ENCODE measurements at places on chromosomes 3 and 15.

DNA sequence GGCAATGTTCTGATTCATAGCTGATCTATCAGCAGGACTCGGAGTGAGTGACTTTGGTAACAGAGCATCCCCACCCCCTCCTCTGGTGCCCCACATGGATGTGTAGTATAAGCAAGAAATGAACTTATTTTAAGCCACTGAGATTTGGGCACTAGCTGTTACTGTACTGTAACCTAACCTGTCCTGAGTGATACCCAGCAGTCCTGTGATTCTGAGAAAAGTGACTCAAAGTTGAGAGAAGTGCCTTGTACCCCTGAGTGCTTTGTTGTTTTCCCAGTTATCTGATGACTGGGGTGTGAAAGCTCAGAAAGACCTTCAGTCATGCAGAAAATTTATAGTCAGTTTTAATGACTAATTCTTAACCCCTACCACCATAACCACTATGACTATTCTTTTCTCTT lies 439.9 kb upstream of the RBMS3 start:
- DNase-seq, result no peak

- DNase-seq, result no peak
Observed at GRCh38 chr3:151183265-151183671, 19.7 kb downstream of the GPR171 start.

DNA sequence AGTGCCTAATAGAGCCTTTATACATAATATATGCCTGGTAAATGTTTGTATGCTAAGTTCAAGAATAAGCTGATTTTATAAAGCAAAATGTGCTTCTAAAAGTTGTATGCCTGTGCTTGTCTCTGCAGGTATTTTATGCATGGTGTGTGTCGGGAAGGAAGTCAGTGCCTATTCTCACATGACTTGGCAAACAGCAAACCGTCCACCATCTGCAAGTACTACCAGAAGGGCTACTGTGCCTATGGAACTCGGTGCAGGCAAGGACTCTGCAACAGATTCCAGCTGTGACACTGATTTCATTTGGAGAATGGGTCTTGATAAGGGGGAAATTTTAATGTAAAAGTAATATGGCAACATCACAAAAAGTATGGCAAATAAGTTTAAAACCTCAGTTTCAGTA lies 11.9 kb downstream of the MKRN2 start:
- DNase-seq, result no peak

GRCh38 chr3:29696311-29696710 lies 415.4 kb downstream of the RBMS3 start:
- DNase-seq, result no peak

GRCh38 chr3:115549071-115549470 lies 74.2 kb upstream of the GAP43 start:
- no peak for DNase-seq

DNA sequence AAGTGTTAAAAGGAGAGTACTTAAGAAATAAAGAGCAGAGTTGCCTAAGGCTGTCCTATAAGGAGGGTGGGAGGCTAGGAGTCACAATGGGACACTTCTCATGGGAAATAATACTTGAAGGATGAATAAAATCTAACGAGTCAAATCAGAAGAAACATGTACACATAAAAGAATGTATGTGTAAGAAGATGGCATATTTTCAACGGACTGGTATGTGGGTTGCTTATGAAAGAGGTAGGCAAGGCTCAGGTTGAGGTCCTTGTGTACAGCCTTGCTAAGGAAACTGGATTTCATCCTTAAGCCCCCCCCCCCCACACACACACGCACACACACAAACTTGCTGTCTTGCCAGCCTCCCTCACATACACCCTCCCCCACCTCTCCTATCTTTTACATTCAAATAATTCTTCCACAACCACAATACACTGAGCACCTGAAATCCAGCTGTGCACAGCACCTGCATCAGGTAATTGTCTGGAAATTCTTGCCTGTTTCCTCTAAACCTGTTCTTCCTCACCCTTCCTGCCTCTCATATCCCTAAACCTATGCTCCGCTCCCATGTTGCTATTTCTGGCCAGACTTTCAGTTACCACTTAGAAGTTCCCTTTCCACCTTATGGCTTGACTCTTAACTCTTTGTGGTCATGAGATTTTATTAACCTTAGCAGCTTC lies 79.2 kb downstream of the FMN1 start:
- DNase-seq, result no peak

GRCh38 chr15:81347910-81348309 lies 24.0 kb upstream of the STARD5 start:
- DNase-seq, result no peak

DNA sequence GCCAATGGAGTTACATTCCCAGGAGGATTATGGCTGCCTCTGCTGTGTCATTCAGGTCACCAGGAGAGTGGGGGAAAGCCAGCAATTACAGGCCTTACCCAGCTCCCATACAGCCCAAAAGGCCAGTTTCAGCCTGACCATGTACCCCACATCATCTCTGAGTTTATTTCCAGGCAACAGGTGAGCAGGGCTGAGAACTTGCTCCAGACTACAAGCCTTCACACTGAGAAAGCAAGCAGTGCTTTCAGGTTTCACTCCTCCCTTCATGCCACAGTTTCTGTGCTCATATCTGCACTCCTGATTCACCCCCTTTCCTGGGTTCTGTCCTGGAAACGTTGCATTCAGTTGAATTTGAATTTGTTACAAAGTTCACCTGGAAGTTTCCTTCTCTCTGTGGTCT lies 68.1 kb upstream of the ABI3BP start:
- no peak for DNase-seq

DNA sequence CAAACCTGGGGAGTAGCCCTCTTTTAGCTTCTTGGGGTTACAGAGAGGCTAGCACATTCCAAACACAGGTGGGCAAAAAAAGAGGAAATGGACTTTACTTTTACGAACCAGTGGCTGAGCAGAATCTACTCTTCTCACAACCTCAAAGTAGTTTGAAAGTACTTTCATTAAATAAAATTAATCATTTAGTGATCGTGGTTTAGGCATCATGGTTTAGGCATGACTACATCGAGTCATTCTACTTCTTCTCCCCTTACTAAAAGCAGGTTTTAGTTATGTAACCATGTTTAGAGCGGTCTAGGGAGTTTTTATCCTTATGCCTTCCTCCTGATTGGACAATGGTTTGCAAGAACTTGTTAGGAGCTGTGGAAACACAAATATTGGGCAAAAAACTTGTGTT lies 2.5 kb upstream of the GREM1 start:
- no peak for DNase-seq

DNA sequence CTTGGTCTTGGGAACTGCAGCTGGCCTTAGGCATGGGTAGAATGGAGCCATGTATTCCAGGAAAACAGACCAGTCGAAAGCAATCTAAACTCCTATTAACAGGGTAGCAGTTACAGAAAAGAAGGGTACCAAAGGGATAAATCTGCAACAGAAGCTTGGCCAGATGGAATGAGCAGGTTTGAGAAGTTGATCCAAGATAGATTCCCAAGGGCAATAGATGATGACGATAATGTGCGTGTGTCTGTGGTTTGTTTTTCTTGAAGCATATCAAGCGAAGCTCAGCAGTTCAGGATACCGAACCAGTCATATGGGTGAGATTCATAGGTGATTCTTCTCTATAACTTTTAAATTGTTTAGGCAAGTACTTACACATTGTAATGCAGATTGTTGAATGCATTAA lies 203.8 kb upstream of the SEMA6D start:
- DNase-seq, result no peak

GRCh38 chr3:30161375-30161774 lies 445.0 kb upstream of the TGFBR2 start:
- DNase-seq, result no peak

- DNase-seq, result no peak
Observed at GRCh38 chr15:66149871-66150270, 103.7 kb downstream of the MEGF11 start.

DNA sequence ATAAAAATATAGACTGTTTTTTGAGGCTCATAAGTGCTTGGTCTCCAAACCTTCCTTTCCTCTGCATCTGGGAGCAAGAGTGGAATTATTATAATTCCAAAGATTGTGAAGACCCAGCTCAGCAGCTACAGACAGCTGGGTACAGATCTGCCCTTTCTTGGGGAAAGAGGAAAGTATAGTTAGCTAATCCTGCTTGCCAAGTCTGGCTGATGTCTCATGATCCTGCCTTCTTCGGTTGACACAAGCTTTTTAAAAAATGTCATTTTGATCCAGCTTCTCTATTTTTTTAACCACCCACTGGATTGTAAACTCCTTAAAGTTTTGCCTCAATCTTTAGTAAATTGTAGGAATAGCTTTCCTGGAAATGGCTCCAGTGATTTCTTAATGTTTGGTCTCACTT lies 181.1 kb downstream of the LRTM1 start:
- no peak for DNase-seq

All from stimulated activated CD8-positive, alpha-beta memory T cell treated with anti-CD3 and anti-CD28 coated beads, Interleukin-15, amount 100 ng/mL, for 1 hour (primary cell).